ENCODE measurements at places on chromosomes 3 and 15.

DNA sequence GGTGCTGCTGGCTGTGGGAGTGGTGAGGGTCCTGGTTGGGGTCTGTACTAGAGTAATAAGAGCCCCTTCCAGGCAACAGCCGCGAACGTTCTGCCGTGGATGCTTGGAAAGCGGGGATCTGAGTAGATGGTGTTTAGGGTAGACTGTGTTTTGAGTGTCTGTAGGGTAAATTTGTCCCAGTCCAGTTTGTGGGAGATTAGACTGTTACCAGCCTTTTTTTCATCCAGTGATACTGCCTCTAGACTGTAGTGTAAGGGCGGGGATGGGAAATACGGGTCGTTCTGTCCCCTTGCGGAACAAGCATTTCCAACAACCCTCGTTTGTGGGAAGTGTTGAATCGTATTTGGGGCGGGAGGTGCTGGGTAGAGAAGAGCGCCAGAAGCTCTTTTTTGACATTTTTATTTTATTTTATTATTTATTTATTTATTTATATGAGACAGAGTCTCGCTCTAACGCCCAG lies 424 bp downstream of the HAUS2 start:
- no peak for DNase-seq

DNA sequence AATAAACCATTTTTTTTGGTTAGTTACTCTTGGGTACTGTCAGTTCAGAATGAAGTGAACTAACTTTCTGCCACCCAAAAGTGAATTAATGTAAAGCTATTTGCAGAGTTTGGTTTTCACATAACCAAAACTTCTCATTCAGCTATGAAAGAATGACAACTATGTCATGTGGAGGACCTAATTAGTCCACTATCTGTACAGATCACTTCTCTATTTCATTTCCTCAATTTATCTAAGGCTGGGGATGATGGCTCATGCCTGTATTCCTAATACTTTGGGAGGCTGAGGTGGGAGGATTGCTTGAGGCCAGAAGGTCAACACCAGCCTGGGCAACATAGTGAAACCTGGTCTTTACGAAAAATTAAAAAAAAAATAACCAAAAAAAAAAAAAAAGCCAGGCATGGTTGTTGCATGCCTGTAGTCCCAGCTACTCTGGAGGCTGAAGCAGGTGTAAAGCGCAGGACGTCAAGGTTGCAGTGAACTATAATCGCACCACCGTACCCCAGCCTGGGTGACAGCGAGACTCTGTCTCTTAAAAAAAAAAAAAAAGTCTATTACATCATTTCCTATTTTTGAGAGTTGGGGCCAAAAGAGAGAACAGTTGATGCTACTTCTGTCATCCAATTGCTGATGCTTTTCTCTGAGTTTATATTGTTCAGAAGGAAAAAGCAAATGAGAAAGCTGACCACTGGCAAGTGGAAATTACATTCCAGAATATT lies 8.7 kb downstream of the HYPK start:
- DNase-seq = no peak

DNA sequence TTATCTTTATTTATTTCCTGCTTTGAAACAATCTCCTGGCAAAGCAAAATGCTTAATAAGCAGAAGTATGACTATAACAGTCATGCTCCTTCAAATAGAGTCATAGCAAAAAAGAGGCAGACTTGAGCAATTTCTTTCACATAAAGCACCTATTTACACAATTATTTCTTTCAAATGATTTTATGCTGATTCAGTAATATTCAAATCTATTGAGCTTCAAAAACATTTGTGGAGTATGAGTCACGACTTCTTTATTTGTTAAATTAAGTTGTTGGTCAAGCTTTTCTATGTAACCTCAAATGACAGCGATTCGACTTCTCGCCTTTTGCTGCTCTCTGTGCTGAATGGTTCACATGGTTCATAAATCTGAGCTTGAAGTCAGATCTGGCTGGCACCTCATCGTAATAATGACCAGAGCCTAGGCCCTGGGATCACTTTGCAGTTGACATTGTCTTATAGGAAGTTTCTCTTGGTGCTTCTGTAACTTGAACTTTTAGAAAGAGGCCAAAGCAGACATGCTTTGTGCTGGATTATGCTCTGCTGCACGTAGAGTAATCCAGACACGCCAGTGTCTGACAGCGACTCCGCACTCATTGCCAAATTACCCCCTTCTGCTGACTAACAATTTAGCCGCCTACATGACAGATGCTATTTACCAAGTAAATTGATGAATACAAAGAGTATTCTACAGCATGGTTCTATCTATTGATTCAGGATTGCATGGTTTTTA lies 139.0 kb downstream of the MCTP2 start:
- DNase-seq = no peak

DNA sequence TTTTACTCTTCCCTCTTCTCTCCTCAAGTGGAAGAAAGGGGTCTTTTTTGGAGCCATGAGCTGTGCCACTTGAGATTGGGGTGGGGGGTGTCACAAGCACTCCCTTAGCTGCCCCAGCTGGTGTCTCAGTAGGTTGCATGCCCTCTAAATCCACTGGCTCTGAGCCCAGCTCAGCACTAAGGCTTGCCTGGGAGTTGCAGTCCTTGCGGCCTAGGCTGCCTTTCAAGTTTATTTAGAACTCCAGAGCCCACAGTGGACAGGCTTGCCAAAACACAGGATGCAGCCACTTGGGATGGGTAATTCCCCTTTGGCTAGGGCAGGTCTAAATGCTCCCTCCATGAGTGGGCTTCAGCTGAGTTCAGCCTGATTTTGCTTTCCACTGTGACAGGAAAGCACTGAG lies 24.7 kb downstream of the C3orf20 start:
- no peak for DNase-seq

- no peak for DNase-seq
These were observed 565 bp upstream of the ZNF621 start for GRCh38 chr3:40524222-40524567.

- no peak for DNase-seq
These were observed 9.0 kb downstream of the HCLS1 start for GRCh38 chr3:121651684-121652083.

GRCh38 chr15:40243126-40243810 lies 4.4 kb downstream of the PAK6 start:
- no peak for DNase-seq

DNA sequence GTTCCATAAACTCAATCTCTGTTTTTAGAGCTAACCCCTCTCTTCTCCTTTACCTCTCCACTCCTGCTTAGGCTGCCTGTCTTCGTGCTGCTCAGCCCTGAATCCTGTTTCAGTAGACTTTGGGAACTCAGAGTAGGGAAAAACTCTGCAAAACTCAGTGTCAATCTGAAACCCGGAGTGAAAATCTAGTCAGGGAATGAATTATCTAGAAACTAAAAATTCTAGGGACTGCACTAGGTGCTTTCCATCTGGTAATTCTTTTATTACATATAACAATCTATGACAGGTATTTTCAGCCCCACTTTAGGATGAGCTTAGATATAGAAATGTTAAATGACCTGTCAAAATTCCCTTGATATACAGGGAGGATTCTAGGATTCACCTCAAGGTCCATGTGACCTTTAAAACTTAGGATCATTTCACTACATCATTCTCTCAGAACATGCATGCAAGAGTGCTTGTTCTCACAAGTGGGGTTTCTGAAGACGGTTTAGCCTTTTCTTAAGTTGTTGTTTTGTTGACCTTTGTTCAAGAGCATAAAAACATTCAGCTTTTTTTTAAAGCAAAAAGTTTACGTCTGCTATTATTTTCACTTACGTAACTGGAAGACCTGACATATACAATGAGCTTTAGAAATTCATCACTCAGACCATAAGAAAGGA lies 108.2 kb upstream of the MBNL1 start:
- DNase-seq = no peak

- DNase-seq = no peak
These were observed 19.5 kb downstream of the SNUPN start for GRCh38 chr15:75606026-75606425.

DNA sequence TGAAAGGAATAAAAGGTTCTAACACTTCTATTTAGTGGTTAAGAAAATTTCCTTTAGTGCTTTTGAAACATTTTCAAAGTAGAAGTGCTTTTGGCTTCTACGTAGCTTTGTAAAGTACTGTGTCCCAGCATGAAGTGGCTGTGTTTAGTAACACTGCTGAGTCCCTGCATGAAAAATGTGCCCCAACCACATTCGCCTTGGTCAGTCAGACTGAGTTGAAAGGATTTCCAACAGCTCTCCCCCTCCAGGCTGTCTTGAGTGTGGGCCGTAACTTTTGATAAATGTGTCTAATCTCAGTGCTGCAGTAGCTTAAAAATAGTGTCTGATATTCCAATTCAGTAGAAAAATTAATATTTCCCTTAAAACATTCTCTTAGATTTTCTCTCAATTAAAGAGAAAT lies 115.0 kb downstream of the NR1D2 start:
- DNase-seq = no peak

- DNase-seq = no peak
These were observed 69.5 kb downstream of the C3orf38 start for GRCh38 chr3:88219138-88219792.

DNA sequence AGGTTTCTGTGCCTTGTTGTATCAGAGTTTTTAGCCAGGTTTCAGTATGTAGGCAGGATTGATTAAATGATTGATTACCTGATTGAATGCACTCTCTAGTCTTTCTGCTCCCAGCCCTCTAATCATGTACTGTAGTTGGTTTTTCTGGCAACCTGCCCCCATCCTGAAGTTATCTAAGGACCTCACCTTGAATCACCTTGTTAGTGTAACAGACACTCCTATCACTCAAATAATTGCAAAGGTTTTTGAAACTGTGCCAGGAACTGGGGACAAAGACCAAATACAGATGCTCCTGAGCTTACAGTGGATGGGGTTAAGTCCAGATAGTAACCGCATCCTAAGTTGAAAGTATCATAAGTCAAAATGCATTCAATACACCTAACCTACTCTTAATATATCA lies 141.5 kb upstream of the EIF1B start:
- DNase-seq = no peak

DNA sequence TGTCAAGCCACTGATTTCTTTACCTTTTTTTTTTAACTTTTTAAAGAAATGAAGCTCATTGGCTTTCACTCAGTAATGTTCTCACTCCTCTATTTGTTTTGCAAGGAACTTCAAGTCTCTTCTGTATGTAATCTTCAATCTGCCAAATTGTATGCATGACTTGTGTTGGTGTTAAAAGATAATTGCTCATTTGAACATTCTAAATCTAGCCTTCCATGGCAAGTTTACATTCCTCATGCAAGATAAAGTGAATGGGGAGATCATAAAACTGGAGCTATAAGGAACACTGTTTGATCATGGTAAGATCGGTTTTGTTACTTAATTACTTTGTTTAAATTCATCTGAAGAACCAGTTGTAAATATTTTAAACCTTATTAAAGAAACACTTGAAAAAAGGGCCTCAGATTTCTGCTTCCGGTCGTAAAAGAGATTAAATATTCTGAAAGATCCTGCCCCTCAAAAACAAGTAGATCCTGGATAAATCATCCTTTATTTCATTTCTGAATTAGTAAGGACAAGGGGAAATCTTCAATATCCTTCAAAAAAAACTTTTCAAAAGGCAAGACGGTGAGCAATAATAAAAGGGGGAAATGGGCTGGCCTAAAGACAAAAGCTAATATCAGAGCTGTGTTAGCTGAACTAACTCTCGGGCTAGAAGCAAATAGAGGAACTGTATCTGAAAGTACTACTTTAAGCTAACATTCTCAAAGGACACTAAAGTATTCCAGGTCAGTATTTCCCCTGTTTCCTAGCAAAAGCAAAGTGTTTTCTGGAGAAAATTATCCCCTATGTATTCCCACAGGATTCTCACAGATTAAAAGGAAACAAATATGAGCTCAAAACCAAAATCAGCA lies 107.0 kb upstream of the ATP11B start:
- no peak for DNase-seq

GRCh38 chr3:141853629-141854168 lies 22.7 kb upstream of the ATP1B3 start:
- DNase-seq = no peak

DNA sequence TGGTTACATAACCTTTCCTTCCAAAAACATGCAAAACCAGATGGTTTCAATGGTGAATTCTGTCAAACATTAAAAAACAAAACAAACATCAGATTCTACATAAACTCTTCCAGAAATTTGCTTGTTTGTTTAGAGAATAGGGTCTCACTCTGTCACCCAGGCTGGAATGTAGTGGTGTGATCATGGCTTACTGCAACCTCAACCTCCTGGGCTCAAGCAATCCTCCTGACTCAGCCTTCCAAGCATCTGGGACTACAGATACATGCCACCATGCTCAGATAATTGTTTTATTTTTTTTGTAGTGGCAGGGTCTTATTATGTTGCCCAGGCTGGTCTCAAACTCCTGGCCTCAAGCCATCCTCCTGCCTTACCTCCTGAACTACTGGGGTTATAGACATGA lies 36.1 kb downstream of the FBXL2 start:
- DNase-seq = no peak

DNA sequence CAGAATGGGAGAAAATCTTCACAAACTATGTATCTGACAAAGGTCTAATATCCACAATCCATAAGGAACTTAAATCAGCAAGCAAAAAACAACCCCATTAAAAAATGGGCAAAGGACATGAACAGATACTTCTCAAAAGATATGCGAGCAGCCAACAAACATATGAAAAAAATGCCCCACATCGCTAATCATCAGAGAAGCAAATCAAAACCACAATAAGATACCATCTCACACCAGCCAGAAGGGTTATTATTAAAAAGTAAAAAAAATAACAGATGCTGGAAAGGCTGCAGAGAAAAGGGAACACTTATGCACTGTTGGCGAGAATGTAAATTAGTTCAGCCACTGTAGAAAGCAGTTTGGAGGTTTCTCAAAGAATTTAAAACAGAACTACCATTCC lies 80.2 kb upstream of the ATP11B start:
- no peak for DNase-seq

DNA sequence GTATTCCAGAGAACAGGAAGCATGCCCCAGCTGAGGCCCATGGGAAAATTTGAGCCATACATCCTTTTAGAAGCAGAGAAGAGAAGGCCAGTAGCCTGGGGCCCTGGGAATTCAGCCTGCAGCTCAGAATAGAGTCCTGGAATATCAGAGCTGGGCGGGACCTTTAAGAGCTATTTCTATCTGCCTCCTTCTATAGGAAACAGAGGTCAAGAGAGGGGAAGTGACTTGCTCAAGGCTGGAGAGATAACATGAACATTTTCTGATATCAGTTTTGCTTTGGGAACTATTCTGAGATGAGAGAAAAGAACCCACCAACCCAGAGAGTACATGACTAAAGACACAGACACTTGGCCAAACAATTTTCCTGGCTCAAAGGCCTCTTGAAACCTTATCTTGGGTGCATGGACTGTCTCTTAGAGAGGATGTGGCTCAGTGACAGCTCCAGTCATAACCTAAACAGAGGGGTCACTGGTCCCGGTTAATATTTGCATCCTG lies 26.0 kb downstream of the MASP1 start:
- no peak for DNase-seq

GRCh38 chr3:71210257-71211007 lies 373.1 kb downstream of the FOXP1 start:
- DNase-seq = no peak

Data from activated T-helper 1 cell treated with Interleukin-2 at 50 U/mL for 16 hours (primary cell).